NCI-H2081 treated with DMSO at 0.1 percent for 48 hours (cell line): ENCODE measurements at places on chromosomes 2 and 18.

GRCh38 chr2:80293039-80293438, 11.5 kb downstream of the LRRTM1 start:
- DNase-seq = no peak

DNA sequence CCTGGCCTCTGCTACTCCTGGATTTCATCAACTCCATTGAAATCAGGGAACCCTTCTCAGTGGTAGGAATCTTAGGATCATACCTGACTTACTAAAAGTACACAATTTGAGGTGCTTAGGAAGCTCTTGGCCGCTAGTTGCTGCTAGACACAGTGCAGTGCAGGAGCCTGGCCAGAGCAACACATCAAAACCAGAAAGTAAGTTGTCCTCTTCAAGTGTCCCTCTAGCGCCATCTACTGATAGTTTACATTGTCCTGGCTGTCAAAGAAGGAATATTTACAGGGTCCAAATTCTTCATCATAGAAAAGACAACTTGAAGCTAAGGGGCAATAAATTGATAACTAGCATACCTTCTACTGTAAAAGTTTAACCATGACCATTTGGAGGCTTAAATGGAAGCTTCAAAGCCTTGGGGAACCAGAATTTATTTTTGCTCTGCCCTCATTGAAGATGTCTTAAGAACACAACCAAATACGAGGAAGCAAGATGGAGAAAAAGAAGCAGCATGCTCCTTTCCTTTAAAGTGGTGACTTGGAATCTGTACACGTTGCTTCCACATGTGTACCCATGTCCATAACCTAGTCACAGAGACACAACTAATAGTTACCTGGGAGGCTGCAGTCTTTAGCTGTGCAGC, 889.1 kb upstream of the GCFC2 start:
- DNase-seq = peak; percentile 72

- no peak for DNase-seq
Observed at GRCh38 chr18:34794348-34794747, 84.2 kb downstream of the DTNA start.

DNA sequence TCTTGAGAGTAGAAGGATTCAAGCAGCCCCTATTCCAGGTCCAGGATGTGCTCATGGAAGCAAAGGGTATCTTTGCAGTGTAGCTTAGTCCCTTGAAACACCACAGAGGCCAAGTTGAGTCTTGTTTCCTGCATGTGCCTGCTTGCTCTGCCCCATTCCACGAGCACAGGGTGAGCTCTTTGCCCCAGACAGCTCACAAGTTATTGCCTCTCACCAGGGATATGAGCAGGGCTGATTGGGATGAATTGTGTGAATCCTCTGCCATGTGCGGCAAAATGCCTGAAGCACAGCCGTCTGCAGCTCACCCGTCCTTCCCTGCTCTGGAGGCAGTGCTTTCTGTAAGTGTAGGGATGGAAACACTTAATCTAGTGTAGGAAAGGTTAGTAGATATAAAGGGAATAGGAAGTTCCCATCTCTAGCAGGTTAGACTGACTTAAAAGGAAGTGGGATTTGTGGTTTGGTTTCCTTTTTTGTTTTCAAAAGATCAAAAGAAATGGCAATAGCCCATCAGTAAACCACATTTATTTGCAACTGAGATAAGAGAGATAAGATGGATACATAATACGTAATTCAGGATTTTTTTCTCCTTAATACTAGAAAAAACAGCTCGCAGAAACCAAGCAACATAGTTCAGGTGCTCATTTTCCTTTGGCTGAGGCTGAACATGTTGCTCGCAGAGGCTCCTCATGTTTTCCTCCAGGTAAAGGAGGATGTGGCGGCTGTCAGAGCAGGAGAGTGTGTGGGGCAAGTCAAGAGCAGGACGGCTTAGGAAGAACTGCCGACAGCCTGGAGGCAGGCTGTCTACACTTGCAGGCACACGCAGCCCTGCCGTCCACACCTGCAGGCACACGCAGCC, 41.4 kb downstream of the TMEM182 start:
- no peak for DNase-seq

DNA sequence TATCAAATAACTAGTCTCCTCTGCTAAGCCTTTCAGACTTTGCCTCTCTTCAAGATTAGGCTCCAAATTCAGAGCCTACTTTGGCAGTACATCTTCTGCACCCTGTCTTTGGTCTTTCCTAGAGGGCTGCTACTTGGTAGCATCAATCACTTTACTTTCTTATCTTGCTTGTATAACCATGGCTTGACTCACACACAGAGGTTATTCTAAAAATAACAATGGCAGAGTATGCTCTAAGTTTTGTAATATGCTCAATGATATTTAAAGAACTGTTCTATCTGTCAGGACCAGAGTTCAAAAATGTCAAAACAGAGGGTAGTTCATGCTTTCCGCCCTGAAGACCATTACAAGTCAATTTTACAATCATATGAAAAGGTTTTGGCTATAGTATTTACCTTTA, 27.7 kb downstream of the THOC1 start:
- no peak for DNase-seq

- no peak for DNase-seq
Observed at GRCh38 chr2:120898961-120899750, 163.5 kb downstream of the GLI2 start.

GRCh38 chr2:218701806-218702205, 8.8 kb upstream of the TTLL4 start:
- no peak for DNase-seq

GRCh38 chr2:189783451-189783926, 650 bp downstream of the ORMDL1 start:
- no peak for DNase-seq
